RKO (cell line): ENCODE measurements at places on chromosomes 1 and 21.

GRCh38 chr1:70061231-70061630, 144.1 kb downstream of the LRRC40 start:
- no peak for DNase-seq

GRCh38 chr1:56196839-56197238, 382.5 kb downstream of the PLPP3 start:
- DNase-seq, result no peak

- no peak for DNase-seq
Measured at GRCh38 chr1:1442069-1442770, 6.7 kb downstream of the VWA1 start.

GRCh38 chr1:232012773-232013386, 386.3 kb downstream of the DISC1 start:
- DNase-seq, result no peak

DNA sequence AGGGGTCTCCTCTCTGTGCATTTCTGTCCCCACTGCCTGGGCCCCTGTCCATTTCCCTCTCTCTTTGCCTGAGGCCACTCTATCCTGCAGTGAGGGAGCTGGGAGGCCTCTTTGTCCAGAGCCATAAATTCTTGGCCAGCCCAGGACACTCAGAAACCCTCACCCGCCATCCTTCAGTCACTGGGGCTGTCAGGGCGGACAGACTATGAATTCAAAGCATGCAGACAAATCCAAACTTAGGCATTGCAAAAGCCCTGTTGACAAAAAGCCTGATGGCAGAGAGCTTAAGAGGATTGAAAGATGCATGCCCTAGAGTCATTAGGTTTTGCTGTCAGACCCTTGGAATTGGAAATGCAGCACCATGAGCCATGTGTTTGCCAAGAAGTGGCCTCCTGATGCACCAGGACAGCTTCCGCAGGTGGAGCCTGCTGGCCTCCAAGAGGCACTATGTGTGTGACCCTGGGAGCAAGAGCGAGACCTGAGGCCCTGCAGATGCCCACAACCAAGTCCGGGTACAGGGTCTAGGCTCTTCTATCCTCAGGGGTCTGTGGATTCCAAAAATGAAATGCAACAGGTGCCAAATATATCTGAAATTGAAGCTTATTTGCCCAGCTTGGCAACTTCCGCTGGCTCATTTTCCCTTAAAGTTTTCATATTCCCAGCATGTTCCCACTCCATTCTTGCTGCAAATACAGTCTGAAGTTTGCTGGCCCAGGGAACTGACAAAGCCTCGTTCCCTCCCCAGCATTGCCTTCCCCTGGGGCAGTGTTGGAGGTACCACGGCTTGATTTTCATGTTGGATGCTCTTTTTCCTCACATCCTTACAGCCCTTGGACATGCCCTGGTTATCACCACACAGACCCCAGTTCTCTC, 177.9 kb downstream of the PGBD5 start:
- no peak for DNase-seq

- DNase-seq, result no peak
Measured at GRCh38 chr1:54294887-54295286, 94.9 kb downstream of the MRPL37 start.

DNA sequence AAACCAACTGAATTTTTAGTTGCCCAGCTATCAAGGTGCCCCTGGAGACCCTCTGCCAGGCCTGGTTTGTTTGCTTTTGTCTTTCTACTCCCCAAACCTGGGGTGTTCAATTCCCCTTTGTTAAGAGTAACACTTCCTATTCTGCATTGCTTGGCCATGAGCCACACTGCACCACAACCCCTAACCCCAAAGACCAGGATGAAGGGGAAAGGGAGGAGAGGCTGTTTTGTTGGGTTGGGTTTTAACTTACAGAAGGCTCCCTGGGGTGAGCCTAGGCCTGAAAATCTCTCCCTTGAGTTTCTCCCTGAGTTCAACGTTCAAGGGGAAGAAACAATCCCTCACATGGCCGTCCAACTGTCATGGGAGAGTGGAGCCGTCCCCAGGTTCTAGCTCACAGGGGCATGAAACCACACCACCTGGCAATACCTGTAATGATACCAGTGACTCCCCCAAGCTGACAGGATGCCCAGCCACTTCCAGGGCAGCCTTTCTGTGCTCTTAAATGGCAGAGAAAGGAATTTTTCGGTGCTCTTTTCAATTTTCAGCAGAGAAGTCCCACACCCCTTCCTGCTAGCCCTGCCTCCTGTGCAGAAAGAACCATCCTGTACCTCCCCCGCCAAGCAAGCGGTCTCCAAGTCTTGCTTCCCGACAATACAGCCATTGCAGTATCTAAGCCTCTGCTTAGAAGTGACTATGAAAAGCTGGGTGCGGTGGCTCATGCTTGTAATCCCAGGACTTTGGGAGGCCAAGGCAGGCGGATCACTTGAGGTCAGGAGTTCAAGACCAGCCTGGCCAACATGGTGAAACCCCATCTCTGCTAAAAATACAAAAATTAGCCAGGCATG, 14.9 kb downstream of the SLC45A3 start:
- DNase-seq, result no peak

DNA sequence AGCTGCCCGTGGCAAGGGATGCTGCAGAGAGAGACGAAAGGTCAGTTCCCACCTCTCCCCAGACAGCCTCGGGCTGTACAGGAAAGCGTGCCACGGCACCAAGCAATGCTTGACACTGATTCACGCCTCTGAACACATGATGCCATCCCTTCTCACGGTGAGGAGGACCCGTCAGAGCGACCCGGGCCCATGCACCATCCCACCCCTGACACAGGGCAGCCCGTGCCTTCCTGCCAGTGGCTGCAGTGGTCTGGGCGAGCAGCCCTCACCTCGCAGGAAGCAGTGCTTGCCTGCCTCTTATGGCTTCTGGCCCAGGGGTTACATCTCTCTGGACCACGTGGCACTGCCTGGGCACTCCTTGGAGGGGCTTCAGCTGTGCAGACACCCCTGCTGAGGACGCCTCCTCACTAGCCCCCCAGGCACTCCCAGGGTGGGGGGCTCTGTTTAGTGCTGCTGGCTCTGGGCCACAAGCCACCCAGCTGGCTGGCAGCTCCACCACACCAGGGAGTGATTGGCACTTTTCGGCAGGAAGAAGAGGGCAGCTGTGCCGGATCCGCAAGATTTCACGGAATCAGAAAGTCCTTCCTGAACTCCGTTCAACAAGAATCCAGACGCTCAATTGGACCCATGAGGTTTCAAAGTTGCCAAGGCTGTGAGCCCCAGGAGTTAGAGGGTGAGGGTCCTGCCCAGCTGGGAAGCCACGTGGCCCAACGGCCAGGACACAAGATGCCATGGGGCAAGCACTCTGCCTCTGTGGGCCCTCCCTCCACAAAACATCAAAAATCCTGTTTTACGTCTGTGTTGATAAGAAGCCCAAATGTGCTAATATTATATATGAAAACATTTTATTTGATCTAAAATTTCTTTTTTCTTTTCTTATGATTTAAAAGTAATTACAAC, 34.8 kb upstream of the SLC19A1 start:
- no peak for DNase-seq

- peak; percentile 80 for DNase-seq
Measured at GRCh38 chr1:15323351-15323988, 76.4 kb downstream of the FHAD1 start.

DNA sequence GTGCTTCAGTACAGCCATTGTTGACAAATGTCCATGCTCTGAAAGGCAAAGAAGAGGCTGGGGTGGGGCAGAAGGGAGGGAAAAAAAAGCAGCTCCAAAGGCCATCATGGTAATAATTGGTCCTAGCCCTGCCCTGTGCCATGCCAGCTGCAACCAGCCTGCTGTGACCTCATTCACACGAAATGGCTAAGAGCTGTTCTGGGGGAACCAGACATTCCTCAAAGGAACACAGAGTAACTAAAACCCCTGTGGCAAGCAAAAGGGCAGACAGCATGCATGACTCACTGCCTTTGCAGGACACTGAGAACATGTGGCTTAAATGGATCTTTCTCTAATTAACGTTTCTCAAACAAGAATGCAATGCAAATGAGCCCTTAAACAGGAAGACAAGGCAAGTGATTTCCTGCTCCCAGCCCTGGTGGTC, 42.3 kb downstream of the STYXL2 start:
- DNase-seq, result peak; percentile 7

- DNase-seq, result no peak
Measured at GRCh38 chr1:16048573-16049189, 5.1 kb downstream of the CLCNKB start.

DNA sequence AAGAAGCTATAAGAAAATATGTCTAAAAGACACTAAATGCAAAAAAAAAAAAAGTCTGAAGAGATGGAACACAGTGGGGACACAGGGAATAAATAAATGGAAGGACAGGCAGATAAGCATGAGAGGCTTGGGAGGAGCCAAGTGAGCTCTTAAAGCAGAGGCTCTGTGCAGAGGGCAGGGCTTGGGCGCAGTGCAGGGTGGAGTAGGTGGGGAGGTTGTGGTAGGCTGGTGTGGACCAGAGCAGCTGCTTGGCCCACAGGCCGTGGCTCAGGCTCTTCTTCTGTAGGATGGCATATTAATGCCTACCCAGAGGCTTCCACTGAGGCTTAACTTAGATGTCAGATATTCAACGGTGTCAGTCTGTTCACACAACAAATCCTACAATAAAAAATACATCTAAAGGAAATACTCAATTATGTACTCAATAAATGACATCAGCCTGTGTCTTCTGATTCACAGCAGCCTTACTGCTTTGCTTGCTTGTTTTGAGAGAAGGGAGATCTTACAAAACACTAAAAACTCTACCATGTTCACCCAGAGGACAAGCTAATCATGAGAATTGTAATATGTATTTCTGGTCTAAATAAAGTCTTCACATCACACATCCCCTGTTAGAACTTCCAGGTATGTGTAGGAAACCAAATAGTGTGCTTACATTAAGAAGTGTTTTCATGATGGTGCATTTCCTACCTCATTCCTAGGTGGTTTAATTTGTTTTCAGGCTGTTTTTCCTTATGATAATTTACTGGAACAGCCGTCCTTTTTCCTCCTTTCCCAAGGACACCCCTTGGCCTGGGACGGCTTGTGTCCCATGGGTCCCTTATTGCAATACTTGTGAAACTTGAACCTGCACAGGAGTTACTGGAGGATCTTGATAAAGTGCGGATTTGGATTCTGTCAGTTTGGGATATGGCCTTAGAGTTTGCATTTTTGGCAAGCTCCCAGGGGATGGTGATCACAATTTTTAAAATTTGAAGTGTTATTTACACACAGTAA, 24.9 kb downstream of the DIP2A start:
- DNase-seq, result no peak

DNA sequence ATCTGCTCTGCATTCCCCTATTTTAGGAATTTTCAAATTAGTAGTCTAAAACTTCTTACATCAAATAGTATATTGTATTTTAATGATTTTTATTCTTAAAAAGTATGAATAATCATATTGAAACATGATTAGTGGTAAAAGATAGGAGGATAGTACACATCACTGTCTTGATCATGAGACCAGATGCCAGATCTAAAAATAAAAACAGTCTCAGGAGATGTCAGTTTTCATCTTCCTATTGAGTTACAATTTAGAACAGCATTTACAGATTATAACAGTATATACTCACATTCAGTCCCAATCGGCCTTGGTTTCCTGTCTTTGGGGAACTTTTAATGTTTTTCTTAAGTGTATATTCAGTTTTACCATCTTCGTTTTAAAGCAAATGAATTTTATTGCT, 95.9 kb downstream of the USP25 start:
- no peak for DNase-seq

GRCh38 chr1:63669151-63669961, 76.1 kb downstream of the PGM1 start:
- DNase-seq, result no peak

DNA sequence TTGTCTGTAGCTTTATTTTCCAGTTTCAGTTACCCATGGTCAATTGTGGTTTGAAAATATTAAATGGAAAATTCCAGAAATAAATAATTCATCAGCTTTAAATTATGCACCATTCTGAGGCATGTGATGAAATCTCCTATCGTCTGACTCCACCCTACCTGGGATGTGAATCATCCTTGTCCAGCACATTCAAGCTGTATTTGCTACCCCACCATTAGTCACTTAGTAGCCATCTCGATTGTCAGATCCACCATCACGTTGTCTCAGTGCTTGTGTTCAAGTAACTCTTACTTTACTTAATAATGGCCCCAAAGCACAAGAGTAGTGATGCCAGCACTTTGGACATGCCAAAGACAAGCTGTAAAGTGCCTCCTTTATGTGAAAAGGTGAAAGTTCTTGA, 4.0 kb downstream of the STPG1 start:
- peak; percentile 87 for DNase-seq

- DNase-seq, result no peak
Measured at GRCh38 chr1:52281518-52281917, 84.5 kb downstream of the CC2D1B start.
